Liver (tissue), 10 donors: ENCODE measurements at places on chromosomes 16 and 17. TPM values are rescaled to one million over a fixed set of nuclear protein-coding genes. Genes with fewer than 3 reads are reported as not detected.

DNA sequence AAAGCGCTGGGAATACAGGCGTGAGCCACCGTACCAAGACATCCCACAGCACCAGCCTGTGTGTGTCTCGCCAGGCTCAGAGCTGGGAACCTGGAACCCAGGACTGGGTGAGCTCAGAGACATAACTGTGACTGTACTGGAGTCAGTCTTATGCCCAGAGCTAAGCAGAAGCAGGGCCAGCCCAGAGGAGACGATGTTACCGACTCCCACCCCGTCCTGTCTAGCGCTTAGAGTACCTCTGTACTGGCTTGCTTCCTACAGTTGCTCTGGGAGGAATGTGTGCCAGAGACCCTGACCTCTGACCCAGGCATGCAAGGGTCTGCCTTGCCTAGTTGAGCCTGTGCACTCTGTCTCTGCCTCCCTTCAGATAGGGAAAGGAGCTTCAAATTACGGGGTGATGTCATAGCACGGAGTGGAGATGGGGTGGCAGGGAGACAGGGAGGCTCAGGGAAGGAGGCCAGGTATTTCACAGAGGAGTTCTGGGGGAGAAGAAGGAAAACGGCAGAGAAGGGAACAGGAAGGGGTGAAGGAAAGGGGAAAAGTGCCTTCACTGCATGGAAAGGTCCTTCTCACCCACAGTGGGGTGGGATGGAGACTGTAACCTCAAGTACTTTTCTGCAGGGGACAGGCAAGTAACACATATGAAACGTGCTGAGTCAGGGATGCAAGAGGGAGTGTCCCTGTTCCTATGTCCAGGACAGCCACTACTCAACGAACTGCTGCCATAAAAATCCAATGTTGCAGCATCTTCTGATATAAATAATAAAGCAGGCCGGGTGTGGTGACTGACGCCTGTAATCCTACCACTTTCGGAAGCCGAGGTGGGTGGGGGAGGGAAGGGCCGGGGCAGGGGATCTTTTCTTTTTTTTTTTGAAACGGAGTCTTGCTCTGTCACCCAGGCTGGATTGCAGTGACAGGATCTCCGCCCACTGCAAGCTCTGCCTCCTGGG, 5.8 kb upstream of the ARMC5 start:
- no peak for DNase-seq

DNA sequence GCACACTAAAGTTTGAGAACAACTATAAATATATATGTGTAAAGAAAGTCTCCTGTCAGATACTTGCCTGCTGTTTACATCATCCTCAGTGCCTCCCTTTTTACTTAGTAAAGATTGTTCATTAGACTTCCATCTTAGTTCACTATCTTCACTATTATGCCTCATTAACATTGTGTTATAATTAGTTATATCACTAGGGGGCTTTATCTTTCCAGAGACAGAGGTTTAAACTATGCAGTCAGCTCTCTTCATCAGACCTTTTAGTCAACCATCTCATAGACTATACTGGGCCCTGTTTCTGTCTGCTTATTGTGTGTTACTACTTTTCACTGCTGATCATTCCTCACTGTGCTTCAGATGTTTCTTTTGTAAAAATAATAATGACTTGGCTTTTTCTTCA, 630.8 kb upstream of the KIF2B start:
- no peak for DNase-seq

DNA sequence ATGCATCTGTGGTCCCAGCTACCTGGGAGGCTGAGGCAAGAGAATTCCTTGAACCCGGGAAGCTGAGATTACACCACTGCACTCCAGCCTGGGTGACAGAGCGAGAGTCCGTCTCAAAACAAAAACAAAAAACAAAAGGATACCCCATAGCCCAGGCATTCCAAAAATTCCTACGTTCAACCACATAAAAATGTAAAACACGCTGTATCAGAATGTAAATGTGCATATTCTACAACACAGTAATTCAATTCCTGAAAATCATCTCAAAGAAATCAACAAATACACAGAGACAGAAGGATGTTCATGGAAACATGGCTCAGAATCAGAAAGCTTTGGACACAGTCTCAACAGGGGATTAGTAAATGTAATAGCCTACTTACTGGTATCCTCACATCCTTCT, 33.0 kb downstream of the COG7 start:
- no peak for DNase-seq

Gene ITGAX
- 1.2 TPM for polyA plus RNA-seq

Gene PRSS22
- 0.32 TPM for polyA plus RNA-seq

GRCh38 chr17:59367657-59368045, 36.2 kb downstream of the YPEL2 start:
- no peak for DNase-seq

DNA sequence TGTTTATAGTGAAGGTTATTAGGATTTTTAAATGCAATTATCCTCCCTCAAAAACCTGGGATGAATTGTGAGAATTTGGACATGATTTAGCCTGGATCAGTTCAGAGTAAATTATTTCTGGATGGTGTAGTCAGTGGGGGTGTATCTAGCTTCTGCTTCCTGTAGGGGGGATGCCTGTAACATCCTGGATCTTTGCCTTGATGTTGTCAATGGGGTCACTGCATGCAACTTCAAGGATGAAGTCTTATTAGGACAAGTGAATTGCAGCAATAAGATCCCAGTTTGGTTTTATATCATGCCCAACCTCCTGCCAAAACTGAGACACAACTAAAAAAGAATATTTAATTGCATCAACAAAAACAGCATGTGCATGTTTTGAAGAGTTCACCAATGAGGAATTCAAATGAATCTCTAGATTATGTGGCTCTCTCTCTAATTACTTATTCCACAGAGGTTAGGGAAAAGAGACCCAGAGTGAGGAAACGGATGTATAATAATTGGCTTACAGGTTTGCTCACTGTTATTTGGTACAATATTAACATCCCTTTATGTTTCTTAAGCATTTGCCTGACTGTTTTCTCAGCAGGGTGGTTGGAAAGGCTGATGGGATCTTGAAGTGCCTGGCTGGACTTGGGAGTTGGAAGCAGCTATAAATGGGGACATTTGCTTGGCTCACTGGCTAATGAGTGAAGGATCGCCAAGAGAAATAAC, 159.8 kb downstream of the HS3ST3B1 start:
- DNase-seq: no peak

Gene MBTD1
- 2.9 TPM for polyA plus RNA-seq

Gene PTX4
- polyA plus RNA-seq: not detected

DNA sequence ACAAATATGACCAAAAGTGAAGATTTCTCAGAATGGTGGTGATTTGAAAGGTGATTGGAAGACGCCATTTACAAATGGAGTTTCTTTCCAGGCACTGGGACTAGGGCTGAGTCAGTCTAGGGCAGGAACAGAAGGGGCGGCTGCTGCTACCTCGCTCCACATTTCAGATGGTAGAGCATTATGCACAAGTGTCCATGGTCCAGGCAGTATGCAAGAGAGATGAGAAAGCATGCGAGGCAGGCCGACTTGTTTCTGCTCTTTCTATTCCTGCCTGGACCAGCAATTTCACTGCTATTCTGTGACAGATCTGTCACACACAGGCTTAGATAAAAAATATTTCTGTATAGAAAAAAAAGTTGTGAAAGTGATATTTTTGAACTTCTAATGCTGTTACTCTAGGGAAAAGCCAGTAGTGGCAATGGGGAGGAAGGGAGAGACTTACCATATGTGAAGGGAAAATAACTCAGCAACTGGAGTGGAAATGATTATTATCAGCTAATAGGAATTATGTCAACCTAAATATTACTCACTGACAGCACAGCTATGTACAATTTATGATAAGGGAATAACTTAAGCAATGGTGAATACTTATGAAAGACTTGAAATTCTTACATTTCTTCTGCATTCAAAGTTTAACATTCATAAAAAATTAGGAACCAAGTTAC, 134.7 kb upstream of the NETO2 start:
- no peak for DNase-seq

- no peak for DNase-seq
Measured at GRCh38 chr17:75079023-75079373, 8.8 kb upstream of the SLC16A5 start.

Gene GDE1
- 21.5 TPM for polyA plus RNA-seq

- no peak for DNase-seq
Measured at GRCh38 chr16:28984619-28985135, at the start of gene LAT. Gene LAT, plus strand, starts transcription at chr16:28985052. Its CDS starts 366 bp downstream, at chr16:28985418.

DNA sequence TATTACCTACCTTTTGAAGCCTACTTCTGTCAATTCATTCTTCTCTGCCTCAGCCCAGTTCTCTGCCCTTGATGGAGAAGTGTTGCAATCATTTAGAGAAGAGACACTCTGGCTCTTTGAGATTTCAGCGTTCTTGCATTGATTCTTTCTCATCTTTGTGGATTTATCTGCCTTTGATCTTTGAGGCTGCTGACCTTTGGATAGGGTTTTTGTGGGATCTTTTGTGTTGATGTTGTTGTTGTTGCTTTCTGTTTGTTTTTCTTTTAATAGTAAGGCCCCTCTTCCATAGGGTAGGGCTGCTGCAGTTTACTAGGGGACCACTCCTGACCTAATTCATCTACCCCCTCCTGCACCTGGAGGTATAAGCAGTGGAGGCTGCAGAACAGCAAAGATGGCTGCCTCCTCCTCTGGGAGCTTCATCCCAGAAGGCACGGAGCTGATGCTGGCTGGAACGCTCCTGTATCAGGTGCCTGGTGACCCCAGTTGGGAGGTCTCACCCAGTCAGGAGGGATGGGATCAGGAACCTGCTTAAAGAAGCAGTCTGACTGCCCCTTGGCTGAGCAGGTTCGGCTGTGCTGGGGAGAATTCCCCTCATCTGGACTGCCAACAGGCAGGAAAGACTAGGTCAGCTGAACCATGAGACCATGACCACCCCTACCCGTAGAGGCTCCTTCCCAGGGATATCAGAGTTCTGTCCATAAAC, 28.0 kb downstream of the NFATC3 start:
- DNase-seq: no peak

- DNase-seq: no peak
Measured at GRCh38 chr17:4375039-4375748, 8.7 kb upstream of the UBE2G1 start.

Gene PDIA2
- not detected for polyA plus RNA-seq

GRCh38 chr16:1991948-1992703, 2.4 kb downstream of the SYNGR3 start:
- DNase-seq: peak; percentile 99

DNA sequence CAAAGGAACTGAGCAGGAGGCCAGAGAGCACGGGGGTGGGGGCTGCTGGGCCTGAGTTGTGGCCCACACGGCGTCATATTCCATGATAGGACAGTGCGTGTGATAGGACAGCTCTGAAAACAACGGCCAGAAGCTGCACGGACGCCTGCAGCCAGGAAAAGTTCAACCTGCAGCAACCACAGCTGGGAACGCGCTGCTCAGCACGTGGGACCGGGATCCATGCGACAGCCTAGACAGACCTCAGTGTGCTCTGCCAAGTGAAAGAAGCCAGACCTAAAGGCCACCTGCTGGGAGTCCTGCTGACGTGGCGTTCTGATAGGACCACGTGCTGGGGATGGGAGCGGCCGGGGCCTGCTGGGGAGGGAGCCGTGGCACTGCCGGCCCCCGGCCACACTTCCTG, 21.6 kb downstream of the CTU2 start:
- DNase-seq: no peak

DNA sequence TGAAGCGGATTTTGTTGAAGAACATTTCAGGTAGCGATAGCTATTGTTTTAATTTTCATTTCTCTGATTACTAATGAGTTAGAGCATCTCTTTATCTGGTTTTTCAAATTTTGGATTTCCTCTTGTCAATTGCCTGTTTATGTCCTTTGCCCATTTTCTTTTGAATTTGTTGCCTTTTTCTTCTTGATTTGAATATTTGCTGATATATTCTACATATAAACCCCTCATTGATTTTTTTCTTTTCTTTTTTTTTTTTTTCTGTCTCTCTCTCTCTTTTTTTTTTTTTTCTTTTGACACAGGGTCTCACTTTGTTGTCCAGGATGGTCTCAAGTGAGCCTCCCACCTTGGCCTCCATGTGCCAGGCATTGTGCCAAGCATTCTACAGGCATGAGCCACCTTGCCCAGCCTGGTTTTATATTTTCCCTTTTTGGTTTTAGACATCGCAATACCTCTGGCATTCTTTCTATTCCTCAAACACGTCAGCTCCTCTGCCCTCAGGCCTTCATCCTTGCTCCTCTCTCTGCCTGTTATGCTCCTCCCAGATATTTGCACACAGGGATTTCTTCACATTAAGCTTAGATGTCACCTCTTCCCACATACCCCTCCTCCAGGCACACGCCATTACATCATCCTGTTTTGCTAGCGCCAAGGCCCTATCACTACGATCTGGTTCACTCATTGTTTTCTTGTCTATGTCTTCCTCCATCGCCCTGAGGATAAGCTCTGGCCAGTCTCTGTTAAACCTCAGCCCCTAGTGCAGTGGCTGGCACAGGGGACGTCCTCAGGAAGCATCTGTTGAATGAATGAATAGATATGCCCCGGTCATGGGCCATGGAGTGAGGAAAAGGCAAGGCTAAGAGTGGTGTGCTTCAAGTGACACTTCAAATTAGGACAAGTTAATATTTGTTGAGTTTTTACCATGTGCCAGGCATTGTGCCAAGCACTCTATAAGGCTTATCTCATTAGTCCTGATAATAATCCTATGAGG, 8.6 kb downstream of the SARM1 start:
- no peak for DNase-seq

- DNase-seq: no peak
Measured at GRCh38 chr16:69039333-69039941, 66.0 kb upstream of the HAS3 start.

Gene CTRB1
- polyA plus RNA-seq: not detected

DNA sequence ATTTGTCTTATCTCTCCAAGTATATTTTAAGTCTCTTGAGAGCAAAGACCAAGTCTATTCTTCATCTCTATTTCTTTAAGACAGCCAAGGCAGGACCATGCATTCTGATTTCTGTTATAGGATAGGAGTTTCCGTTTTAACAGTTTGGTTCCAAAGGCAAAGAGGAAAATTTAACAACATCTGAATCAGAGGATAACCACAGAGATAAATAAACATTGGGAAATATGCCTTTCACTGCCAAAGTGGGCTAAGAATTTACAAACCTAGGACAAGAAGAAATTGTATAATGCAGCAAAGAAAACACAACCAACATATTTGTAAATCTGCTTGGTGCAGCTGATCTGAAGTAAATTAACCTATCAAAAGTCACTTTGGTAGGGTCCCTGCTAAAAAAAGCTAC, 37.7 kb downstream of the USP32 start:
- DNase-seq: no peak

DNA sequence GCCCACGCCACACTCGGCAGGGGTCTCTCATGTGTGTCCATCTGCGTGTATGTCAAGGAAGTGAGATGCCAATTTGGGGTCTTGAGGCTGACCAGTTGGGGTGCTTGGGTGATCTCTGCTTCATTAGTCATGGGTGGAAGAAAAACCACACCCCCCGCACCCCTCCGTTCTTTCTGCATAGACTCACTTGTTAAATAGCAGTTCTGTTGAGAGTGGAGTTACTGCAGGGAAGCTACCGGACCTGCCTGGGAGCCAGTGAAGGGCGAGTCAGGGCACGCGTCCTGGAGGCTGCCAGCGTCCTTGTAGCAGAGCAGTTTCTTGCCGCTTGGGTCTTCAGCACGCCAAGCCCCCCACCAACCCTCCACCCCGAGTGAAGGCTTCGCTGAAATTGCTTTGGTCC, 8.5 kb downstream of the SNN start:
- no peak for DNase-seq

GRCh38 chr16:1991588-1991947, 1.8 kb downstream of the SYNGR3 start:
- DNase-seq: no peak
